NCI-H460 (cell line): ENCODE measurements at places on chromosomes 12 and 14.

- DNase-seq: no peak
These were observed 365 bp downstream of the ING4 start for GRCh38 chr12:6662602-6662905.

- no peak for DNase-seq
These were observed 49.2 kb downstream of the FGD4 start for GRCh38 chr12:32448586-32448985.

GRCh38 chr14:50051106-50051505 lies 65.3 kb downstream of the VCPKMT start:
- no peak for DNase-seq

- no peak for DNase-seq
These were observed 1.7 kb downstream of the EVL start for GRCh38 chr14:100066962-100067361.

DNA sequence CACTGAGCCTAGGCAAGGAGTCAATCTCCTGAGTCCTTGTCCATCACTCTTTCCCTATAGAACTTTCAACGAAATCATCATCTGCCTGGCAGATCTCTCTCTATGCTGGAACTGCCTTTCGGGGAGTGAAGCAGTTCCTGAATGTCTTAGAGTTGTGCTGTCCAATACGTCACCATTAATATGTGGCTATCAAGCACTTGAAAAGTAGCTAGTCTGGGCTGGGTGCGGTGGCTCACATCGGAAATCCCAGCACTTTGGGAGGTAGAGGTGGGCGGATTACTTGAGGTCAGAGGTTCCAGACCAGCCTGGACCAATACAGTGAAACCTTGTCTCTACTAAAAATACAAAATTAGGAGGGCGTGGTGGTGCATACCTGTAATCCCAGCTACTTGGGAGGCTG lies 35.1 kb downstream of the NRDE2 start:
- DNase-seq: no peak

DNA sequence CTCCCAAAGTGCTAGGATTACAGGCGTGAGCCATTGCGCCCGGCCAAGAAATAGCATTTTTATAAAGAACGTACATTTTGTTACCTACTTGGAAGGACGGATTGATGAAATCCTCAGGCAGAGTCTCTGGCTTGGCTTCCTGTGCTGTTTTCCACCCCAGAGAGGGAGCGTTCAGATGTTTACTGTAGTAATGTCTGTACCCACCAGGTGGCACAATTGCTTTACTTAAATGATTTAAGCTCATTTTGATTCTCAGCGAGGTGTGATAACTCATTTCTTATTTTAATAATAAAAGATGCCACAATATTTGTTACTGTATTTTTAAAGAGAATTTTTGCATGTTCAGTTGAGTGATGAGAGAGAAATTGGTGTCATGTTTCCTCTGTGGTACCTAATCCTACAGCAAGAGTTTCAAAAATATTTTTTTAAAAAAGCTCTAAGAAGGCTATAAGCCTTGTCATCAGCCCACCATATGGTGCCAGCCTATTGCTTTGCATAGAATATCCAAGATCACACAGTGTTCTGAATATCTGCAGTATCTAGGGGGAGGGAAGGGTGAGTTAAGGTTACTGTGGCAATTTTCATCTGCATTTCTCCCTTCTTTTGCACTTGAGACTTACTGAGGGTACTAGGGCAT lies 82.6 kb upstream of the TRAF3 start:
- DNase-seq: peak; percentile 70

- DNase-seq: no peak
These were observed 173.7 kb downstream of the CAND1 start for GRCh38 chr12:67442896-67443295.

- no peak for DNase-seq
These were observed 5.7 kb downstream of the RASAL1 start for GRCh38 chr12:113129664-113130456.

DNA sequence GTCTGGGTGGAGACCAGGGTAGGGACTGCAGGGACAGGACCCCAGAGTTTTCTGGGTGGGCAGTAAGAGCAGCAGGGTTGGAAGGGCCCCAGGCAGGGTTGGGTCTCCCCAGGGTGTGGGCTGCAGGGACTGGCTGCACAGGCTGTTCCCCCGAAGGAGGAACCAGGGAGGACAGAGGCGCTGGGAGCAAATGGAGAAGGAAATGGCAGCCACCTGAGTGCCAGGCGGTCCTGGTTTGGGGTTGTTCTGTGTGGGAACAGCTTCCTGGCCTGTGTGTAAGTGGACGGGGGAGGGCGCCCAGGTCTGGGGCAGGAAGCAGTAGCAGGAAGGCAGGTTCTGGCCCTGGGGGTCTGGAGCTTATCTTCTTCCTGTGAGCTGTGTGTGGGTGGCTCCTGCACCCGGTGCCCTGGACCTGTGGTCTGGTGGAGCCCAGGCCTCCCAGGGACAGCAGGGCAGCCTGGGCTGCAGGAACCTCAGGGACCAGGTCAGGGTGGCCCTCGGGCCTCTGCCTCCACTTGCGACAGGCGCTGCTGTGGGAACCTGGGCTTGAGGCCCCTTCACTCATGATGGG lies 372.8 kb downstream of the TMEM121 start:
- no peak for DNase-seq

GRCh38 chr12:111692575-111693210 lies 6.8 kb downstream of the ACAD10 start:
- DNase-seq: no peak

- DNase-seq: no peak
These were observed at the start of gene IL23A for GRCh38 chr12:56338308-56339157. Gene IL23A (plus strand): TSS chr12:56338884. CDS start chr12:56339045, 161 bp downstream.

GRCh38 chr12:5012337-5012736 lies 31.3 kb upstream of the KCNA5 start:
- DNase-seq: no peak

DNA sequence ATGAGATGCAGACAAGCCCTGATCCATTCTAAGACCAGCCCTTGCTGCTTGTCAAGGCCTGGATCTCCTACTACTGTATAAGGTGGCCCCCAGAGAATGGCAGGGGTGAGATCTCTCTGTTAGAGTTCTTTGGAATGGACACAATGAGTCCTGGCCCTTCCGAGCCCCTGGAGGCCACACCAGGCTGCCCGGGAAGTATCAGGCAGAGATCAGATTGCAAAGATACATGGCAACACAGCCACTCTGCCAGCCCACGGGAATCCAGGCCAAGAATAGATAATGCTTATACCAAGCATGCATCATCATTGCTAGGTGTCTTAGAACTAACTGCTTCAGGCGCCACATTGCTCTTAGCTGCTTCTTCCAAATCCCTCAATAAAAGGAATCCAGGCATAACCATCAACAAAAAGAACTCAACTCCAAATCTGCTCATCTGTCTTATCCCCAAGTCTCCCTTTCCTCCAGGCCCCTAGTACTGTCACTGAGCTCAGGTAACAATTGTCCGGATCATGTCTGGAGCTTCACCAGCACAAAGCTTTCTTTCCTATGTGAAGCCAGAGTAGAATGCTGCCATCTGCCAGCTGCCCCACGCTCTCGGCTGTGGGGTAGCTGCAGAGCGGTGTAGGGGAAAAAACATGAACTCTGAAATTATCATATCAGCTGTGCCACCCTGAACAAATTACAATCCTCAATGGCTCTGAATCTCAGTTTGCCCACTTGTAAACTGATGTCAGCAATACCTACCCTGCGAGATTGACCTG lies 5.5 kb upstream of the VASH1 start:
- DNase-seq: no peak

DNA sequence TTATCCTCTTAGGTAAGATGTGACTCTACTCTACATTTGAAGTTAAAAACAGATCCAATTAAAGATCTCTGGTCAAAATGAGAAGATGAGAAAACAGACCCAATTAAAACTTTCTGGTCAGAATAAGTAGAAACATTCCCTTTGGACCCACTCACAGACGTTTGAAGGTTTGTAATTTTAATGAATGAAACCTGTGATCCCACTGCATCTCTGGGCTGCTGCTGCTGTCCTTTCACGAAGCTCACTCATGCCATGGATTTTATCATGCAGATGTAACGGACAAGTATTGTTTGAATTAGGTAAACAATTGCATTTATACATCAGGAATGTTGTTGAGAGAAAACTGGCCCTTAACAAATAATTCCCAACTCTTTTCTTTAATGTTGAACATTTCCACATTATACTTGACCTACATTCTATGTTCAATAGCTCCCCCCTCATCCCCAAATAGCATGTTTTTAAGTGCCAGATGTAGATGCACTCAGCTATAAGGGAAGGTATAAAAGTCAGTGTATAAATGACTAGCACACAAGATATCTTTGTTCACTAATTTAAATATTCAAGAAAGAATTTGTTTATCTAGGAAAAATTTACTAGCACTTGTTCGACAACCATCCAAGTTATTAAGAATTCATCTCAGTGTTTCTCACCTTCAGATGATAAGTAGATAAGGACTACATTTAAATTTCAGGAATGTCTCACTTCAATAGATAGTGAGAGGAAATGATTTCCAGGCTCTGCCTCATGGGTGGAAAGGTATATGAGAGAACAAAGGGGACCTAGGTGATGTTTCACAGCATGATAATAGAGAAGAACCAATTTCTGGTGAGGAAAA lies 202.3 kb upstream of the LMNTD1 start:
- no peak for DNase-seq

- no peak for DNase-seq
These were observed 178.1 kb downstream of the ACSS3 start for GRCh38 chr12:81255947-81256346.

DNA sequence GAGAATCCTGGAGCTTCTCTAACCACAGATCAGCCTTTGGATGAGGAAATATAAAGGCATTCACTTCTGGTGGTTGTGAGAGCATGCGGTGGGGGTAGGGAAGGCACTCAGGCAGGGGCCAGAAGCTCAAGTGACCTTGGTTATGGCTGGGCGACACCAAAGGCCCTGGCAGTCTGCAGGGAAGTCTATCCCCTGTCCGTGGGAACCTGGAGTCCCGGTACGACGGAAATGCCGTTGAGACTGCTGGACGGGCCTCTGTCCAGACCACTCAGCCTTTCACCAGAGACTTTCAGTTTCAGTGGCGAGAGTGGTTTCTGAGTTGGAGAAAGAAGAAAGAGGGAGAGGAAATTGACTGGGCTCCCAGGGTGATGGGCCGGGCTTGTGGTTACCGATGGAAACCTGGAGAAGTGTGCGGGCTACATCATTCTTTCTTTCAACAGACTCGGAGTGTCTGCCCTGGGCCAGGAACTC lies 20.9 kb downstream of the ISCA2 start:
- DNase-seq: no peak

DNA sequence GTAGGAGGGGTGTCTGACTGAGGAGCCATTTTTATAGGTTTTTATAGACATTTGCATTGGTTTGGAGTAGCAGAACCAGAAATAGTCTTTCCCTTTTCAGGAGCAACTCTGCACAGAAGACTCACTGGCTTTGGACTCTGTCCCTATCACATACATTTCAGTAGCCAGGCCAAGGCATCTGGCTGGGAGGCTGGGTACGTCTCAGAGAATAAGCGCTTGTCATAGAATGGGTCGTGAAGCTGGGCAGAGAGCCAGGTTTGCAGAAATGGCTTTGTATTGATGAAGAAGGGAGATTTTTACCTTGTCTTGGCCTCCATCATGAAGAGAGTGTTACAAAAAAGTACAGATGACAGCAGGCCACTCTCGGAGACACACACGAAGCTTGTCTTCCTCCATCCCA lies 98.6 kb downstream of the CACNA1C start:
- DNase-seq: no peak

GRCh38 chr14:42715316-42715715 lies 1108.6 kb downstream of the LRFN5 start:
- DNase-seq: no peak

DNA sequence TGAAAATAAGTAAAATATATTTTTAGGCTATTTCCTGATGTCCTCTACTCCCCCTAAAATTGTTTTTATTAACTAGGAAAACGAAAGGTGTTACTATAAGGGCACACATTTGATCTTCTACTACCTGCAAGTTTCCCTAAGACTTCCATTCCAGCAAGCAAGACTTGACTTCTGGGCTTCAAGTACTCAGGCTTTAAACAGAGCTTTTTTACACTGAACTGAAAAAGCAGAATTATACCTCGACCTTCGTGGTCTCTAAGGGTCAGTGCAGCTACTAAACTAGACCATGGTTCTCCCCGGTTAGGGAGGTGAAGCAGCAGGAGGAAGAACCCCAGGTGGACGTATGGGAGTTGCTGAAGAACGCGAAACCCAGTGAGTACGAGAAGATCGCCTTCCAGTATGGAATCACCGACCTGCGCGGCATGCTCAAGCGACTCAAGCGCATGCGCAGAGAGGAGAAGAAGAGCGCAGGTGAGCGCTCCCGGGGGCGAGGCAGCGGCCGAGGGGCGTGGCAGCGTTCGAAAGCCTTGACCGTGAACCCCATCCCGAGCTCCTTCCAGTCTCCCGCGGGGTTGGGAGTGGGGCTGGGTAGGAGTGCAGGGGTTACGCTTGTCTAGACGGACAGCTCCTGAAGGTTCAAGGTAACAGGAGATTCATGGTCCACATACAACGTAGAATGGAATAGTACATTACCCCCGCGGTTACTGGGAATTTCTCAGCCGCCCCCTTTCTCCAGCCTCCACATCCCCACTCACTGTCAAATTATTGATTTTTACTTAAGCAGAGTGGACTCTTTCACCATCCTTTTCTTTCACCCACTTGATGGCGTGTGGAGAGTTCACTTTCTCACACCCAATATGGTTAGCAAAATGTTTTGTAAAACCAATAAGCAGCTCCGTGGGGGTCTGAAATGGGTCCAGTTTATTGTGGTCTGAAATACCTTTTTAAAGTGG lies 47.6 kb downstream of the MYBPC1 start:
- DNase-seq: no peak

GRCh38 chr12:45553204-45553603 lies 176.3 kb upstream of the ARID2 start:
- no peak for DNase-seq

GRCh38 chr12:100987552-100988521 lies 193.3 kb downstream of the ANO4 start:
- DNase-seq: no peak

- no peak for DNase-seq
These were observed 74.6 kb downstream of the GXYLT1 start for GRCh38 chr12:42070036-42070435.

GRCh38 chr12:46267825-46268582 lies 839 bp downstream of the SLC38A1 start:
- no peak for DNase-seq

DNA sequence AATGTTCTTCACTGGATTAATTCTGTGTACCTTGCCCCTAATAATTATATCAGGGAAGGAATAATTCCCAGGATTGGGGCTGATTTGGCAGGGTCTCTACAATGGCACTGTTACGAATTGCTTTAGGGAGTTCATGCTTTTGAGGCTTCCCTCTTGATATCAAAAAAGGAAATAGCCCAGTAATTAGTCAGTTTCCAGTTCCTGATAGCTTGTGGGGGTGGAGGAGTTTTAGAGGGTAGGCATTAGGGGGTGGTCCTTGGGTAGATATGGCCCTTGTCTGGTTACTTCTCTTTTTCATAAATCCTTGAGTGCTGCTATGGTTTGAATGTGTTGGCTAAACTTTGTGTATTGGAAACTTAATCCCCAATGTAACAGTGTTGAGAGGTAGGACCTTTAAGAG lies 6.1 kb upstream of the SRSF5 start:
- DNase-seq: no peak

GRCh38 chr12:118101051-118101450 lies 2.8 kb downstream of the VSIG10 start:
- DNase-seq: no peak
